ENCODE measurements at places on chromosomes 13 and 19. TPM values are rescaled to one million over a fixed set of nuclear protein-coding genes. Genes with fewer than 3 reads are reported as not detected.
A peak's percentile ranks its signal among the peaks of the same experiment; 100 is the strongest.

GRCh38 chr13:48843630-48844380 lies 131.9 kb upstream of the FNDC3A start:
- DNase-seq = no peak

The SGCG gene
- 80.2 TPM for total RNA-seq

The PNMA8A gene
- total RNA-seq = 9.4 TPM

- DNase-seq = peak; percentile 86
Measured at GRCh38 chr19:46661735-46662592, 982 bp upstream of the DACT3 start.

DNA sequence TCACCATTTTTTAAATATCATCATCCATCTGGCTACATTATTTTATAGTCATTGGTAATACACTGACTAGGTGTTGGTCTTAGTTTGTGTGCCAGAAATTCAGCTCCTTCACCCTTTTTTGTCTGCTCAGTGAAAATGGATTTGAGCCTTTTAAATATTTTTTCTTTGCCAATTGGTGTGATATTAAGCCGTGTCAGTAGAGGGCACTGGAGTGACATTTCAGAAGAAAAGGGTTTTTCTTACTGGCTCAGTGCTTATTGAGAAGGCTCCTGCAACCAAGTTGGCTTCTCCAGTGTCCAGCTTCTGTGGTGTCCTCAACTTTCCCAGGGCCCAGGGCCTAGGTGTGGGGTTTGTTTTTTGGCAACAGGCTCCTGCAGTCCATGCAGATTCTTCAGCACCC lies 546.6 kb downstream of the DACH1 start:
- DNase-seq = no peak

The C19orf18 gene
- total RNA-seq = 2.0 TPM

GRCh38 chr19:27865927-27866777 lies 1346.8 kb downstream of the UQCRFS1 start:
- no peak for DNase-seq

The PRSS57 gene
- total RNA-seq = not detected

The PDE4A gene
- 36.1 TPM for total RNA-seq

DNA sequence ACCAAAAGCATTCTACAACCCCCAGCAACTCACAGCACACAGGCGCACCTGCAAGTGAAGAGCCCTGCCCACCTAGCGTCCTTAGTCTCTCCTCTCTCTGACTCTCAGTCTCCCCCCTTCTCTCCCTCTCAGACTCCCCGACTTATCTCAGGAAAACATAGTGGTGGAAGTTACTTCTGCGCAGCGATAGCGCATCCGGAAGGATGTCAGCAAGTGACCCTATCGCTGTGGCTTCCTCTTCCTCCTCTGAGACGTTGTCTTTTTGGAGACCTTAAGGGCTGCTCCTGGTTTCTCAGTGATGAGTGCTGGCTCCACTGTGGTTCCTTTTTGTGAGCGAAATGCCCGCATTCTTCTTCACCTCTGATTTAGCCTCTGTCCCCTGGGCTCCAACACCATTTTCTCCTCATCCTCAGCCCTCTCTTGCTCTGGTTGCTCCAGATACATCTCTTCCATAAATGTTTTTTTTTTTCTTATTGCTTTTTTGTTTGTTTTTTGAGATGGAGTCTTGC lies 1.4 kb upstream of the YIF1B start:
- no peak for DNase-seq

DNA sequence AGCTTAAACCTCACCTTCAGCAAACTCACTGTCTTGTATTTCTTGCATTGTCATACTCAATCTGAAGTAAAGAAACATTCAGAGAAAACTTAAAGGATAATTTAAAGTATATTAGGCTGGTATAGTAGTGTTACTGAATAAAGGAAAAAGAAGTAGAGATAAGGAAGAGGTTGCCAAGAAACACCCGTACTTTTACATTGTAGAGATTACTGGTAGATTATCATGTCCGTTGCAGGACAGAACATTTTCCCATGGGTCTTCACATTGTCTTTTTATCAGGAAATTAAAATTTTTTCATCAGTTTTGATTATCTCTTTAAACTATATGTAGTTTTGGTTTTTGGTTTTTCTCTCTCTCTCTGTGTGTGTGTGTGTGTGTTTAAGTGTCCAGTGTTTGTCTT lies 19.9 kb upstream of the GPR183 start:
- DNase-seq = no peak

GRCh38 chr19:12703046-12703445 lies 6.6 kb upstream of the FBXW9 start:
- DNase-seq = no peak

- peak; percentile 55 for DNase-seq
Measured at GRCh38 chr13:24727731-24728601, 36.0 kb upstream of the RNF17 start.

DNA sequence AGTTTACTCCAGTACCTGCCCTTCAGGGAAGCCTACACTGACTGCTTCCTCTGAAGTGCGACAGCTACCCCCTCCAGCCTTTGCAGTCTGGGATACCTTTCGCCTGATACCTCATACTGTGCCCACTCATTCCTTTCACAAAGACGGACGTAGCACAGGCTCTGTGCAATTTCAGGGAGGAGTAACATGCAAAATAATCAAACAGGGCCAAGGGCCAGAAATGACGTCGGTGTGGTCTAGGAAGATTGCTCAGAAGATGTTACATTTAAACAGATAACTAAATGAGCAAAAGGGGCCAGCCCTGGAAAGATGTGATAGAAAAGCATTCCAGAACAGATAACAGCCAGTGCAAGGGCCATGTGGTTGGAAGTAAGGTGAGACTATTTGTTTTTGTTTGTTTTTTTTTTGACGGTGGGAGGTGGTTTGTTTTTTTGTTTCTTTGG lies 6.6 kb upstream of the DDX39A start:
- DNase-seq = no peak

- no peak for DNase-seq
Measured at GRCh38 chr13:111559612-111560403, 239.4 kb downstream of the TEX29 start.

The SIGLEC12 gene
- not detected for total RNA-seq

DNA sequence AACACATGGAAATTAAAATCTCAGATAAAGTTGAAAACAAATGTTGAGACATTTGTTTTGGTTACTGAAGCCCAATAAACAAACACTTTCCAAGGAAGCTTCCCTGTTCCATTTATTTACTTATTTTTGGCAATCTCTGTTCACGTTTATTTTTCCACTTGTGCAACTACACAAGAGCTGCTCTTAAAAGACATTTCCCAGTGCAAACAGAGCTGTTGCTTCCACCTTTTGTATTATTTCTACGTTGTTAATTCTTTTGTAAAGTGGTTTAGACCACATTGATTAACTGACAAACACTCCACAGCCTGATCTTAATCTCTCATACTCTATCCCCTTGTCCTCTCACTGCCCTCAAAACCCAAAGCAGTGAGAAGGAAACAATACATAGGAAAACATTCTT lies 757.6 kb downstream of the LIG4 start:
- no peak for DNase-seq

DNA sequence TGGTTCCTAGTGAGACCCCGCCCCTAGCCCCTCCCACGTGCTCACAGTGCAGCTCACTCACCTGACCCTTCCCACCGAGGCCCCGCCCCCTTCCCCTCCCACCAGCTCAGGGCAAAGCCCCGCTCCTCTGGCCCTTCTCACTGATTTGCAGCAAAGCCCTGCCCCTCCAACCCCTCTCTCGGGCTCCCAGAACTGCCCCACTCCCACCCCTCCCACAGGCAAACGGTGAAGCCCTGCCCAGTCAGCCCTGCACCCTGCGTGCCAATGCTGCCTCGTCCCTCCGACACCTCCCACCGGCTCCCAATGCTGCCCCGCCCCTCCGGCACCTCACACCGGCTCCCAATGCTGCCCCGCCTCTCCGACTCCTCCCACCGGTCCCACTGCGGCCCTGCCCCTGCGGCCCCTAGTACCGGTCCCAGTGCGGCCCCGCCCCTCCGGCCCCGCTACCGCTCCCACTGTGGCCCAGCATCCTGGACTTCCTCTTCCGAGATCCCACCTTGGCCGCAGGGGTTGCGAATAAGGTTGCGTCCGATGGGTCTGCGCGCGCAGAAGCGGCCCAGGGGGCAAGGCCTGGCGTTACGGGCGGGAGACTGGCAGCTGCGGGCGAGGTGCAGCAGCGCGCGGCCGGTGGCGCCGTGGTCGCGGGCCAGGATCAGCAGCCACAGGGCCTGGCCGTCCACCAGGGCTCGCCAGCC lies 834 bp downstream of the FBXO27 start:
- peak; percentile 91 for DNase-seq

GRCh38 chr13:33968520-33969507 lies 150.9 kb downstream of the RFC3 start:
- no peak for DNase-seq

Data from left ventricle myocardium superior (tissue), 1 donor.